ENCODE measurements at places on chromosomes 7 and 10.
A peak's percentile ranks its signal among the peaks of the same experiment; 100 is the strongest.

DNA sequence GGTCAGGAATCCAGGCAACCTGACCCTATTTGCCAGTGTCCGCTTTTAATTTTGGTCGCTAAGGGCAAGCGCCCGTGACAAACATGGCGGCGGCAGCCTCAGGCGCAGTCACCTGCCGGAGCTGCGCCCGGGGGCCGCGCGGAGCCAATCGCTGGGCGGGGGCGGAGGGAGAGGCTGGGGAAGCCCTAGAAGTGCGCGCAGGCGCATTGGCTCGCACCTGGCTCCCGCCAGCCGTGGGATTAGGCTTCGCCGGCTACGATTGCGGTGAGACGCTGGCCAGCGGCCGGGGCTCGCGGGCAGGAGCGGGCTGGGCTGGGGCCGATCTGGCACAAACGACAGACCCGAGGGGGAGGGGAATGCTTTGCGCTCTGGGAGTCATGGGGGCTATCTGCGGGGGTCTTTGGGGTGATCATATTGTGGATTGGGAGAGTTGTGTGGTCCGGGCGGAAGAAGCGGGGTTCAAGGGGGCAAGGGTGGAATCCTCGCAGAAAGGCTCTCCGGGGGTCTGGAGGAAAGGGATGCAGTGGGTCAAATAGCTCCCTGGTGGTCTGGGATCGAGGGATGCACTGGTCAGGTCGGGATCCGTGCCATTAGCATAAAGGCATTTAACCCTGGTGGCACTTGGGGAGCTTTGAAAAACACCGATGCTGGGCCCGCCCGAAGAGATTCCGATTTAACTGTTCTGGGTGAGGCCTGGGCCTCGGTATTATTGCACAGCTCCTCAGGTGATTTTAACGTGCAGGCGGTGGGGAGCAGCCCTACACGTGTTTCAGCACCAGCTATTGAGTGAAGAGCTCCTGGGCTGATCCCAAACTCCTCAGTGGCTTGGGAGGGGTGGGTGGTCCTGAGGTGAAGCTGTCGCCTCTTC, 10.1 kb upstream of the C10orf95 start:
- DNase-seq = peak; percentile 90

GRCh38 chr10:14583252-14583651, 191.4 kb downstream of the FAM107B start:
- no peak for DNase-seq

- no peak for DNase-seq
Measured at GRCh38 chr7:90409667-90410066, 6.4 kb downstream of the CLDN12 start.

- peak; percentile 42 for DNase-seq
Measured at GRCh38 chr7:37234928-37235327, 213.7 kb downstream of the ELMO1 start.

GRCh38 chr7:155167706-155168365, 97.7 kb downstream of the HTR5A start:
- no peak for DNase-seq

DNA sequence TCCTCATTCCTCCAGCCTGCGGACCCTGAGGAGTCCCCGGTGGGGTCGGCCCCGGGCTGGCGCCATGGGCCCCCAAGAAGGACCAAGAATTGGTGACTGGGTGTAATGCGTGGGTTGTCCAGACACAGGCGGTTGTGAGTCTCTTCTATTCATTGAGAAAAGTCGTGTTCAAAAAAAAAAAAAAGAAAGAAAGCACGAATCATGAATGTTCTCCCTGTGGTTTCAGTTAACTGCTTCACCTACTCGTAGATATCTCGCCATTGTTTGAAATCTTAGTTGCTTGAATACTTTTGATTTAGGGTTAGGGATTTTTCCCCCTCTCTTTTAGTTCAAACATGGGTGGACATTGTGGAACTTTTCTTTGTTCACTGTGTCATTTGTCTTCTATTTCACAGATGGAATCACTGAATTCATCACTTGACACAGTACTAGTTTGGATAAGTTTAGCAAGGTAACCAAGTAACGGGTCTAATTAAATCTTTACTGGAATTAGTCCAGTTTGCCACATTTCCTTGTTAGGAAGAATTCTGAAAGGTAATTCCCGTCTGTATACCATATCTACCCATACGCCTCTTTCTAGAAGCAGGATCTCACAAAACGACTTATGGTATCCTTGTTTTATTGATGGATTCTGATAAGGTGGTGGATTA, 775 bp downstream of the STARD3NL start:
- DNase-seq = no peak
